ENCODE measurements at places on chromosomes 12 and 14. TPM values are rescaled to one million over a fixed set of nuclear protein-coding genes. Genes with fewer than 3 reads are reported as not detected.

The FZD10 gene
- total RNA-seq = not detected

The LTB4R gene
- 10.1 TPM for total RNA-seq

DNA sequence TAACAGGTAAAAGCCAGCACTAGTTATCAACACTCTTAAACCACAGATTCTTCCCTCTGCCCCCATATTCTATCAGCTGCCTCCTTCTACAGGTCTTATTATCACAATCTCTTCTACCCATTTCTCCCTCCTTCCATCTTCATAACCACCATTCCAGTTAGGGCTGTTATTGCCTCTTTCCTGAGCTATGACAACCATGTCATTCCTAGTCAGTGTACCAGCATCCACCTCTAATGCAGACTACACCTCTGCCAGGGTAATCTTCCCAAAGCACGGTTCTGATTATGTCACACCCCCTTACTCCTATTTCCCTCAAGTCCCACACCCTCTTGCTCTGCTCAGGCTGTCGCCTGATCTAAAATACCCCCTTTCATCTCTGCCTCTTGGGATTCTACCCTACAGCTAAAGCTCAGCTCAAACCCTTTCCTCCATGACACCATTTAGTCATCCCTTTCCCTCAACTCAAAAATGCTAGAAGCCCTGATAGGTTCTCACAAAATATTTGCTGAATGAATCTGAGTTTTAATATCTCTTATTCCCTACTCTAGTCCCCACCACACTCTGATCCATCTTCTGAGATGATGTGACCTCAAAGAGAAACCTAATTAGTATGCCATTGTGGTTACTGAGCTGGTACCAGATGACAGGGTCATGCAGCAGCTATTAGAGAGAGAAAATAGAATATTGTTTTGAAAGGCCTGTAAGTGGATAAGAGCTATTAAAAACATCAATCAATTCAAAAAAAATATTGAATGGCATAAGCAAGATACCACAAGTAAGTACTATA is 11.7 kb downstream of the RACGAP1 start:
- peaks cover 2% of the 10 kb centered on the region for H3K4me1 ChIP-seq
- no peak for DNase-seq
- no peak overlapping the region for H3K4me3 ChIP-seq
- no peaks in the 10 kb centered on the region for H3K27me3 ChIP-seq
- H3K36me3 ChIP-seq = no peaks in the 10 kb centered on the region

- no peaks in the 10 kb centered on the region for H3K36me3 ChIP-seq
- H3K27ac ChIP-seq = no peak overlapping the region
- H3K4me3 ChIP-seq = no peak overlapping the region
- no peak for DNase-seq
These were observed 1.7 kb downstream of the HNF1A start for GRCh38 chr12:120979862-120980696.

DNA sequence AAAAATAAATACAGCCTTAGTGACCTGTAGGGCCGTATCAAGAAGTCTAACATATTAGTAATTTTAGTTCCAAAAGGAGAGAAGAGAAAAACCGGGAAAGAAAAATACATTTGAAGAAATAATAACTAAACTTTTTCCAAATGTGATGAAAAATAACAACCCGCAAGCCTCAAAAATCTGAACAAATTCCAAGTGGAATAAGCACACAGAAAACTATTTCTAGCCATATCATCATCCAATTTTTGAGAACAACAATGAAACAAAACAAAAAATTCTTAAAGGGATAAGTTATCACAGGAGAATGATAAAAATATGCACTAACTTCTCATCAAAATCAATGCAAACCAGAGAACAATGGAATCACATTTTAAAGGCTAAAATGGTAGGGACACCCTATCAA is 198.1 kb upstream of the PLXNC1 start:
- no peak for DNase-seq
- no peaks in the 10 kb centered on the region for H3K36me3 ChIP-seq
- no peak overlapping the region for H3K4me3 ChIP-seq
- H3K27me3 ChIP-seq = peaks cover 2% of the 10 kb centered on the region

DNA sequence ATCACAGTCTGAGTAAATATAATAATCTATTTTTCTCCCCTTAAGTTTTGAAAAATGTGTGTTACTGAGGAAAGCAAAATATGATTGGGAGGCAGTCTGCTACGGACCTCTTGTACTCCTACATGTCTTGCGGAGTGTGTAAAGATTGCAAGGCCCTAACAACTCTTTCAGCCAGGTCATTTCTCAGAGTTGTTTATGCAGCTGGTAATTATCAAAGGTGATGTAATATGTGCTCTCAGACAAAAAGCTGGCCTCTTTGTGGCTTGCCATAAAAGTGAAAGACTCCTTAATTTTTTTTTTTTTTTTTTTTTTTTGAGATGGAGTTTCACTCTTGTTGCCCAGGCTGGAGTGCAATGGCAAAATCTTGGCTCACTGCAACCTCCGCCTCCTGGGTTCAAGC is 40.5 kb upstream of the MON2 start:
- H3K4me3 ChIP-seq = no peak overlapping the region
- no peaks in the 10 kb centered on the region for H3K4me1 ChIP-seq
- peaks cover 6% of the 10 kb centered on the region for H3K36me3 ChIP-seq
- no peak overlapping the region for H3K27ac ChIP-seq

GRCh38 chr12:125330645-125331341 is 265.6 kb downstream of the AACS start:
- H3K36me3 ChIP-seq = no peaks in the 10 kb centered on the region
- no peak overlapping the region for H3K4me3 ChIP-seq
- H3K27ac ChIP-seq = no peak overlapping the region
- H3K4me1 ChIP-seq = no peaks in the 10 kb centered on the region
- peak; percentile 17 for DNase-seq
- H3K27me3 ChIP-seq = peaks cover 31% of the 10 kb centered on the region

- H3K4me3 ChIP-seq = no peak overlapping the region
- no peak for DNase-seq
- H3K36me3 ChIP-seq = no peaks in the 10 kb centered on the region
- no peak overlapping the region for H3K27ac ChIP-seq
- no peaks in the 10 kb centered on the region for H3K27me3 ChIP-seq
These were observed 6.0 kb downstream of the KIF26A start for GRCh38 chr14:104144453-104144790.

DNA sequence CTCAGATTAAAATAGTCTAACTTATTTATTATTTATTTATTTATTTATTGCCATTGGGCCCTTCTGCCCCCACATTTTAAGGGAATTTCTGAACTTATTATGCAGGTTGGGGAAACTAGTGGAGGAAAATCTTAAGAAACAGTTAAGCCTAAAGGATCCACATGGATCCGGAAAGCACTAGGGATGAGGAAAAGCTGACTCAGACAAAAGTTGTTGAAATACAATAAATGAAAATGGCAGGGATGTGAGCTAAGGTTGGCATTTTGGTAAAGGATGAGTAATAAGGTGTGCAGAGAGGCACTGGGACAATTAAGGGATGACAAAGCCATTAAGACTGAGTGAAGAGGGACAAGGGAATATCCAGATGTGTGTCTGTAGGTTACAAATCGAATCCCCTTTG is 20.7 kb upstream of the CSRP2 start:
- DNase-seq = no peak
- H3K4me3 ChIP-seq = no peak overlapping the region
- H3K36me3 ChIP-seq = no peaks in the 10 kb centered on the region
- H3K27ac ChIP-seq = no peak overlapping the region

DNA sequence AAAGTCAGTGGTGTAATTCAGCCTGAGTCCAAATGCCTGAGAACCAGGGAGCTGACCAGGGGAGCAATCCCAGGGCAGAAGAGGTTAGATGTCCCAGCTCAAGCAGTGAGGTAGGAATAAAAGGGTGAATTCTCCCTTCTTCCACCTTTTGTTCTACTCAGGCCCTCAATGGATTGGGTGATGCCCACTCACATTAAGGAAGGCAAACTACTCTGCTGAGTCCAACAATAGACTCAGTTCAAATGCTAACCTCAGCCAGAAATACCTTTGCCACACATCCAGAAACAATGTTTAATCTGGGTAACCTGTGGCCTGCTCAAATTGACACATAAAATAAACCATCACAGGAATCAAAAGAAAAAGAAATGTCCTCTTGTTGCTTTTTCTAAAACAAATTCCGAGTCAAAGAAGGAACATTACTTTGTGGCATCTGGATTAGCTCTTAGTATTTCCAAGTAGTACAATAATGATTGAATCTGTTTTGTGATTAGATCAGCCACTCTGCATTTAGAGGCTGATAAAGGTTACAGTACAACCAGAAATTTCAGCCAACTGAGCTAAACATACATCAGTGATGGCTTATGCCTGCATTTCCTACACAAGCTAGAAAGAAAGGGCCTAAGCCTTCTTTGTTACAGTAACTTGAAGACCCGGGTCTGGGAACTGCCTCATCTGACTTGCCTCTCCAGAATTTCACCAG is 43.6 kb upstream of the TRIM9 start:
- H3K27ac ChIP-seq = no peak overlapping the region
- no peak overlapping the region for H3K4me3 ChIP-seq
- no peaks in the 10 kb centered on the region for H3K4me1 ChIP-seq
- no peak for DNase-seq

DNA sequence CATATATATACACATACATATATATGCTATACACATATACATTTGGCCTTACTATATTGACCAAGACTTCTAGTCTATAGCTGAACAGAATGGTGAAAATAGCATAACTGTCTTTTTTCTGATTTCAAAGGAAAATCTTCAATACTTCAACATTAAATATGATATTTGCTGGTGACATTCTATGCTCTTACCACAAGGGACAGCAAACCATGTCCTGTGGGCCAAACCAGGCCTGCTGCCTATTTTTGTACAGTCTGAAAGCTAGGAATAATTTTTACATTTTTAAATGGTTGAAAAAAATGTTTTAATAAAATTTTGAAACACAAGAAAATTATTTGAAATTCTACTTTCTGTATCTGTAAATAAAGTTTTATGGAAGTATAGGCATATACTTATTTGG is 63.6 kb downstream of the EML5 start:
- no peak for DNase-seq
- no peak overlapping the region for H3K4me3 ChIP-seq
- no peaks in the 10 kb centered on the region for H3K27me3 ChIP-seq
- H3K4me1 ChIP-seq = no peaks in the 10 kb centered on the region
- H3K27ac ChIP-seq = no peak overlapping the region

All from naive thymus-derived CD8-positive, alpha-beta T cell (primary cell).